ENCODE measurements at places on chromosomes 3 and 15.

DNA sequence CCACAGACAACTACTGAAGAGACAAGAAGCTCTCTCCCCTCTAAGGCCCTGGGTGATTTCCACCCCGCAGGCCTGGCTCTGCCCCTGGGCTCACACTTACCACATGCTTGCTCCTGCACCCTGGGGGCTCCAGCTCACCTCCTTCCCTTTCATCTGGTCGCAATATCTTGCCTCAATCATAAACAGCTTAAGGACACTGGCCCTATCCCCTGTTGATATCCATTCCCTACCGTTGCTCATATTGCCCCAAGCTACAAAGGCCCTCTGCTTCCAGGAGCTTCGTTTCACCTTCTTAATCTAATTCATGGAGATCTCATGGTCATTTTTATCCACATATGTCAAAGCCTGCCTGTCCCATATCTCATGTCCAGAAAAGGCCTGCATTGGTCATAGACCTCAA is 46.0 kb upstream of the TSEN2 start:
- no peak for DNase-seq

- no peak for DNase-seq
Observed at GRCh38 chr3:183584246-183584913, 28.9 kb upstream of the KLHL6 start.

DNA sequence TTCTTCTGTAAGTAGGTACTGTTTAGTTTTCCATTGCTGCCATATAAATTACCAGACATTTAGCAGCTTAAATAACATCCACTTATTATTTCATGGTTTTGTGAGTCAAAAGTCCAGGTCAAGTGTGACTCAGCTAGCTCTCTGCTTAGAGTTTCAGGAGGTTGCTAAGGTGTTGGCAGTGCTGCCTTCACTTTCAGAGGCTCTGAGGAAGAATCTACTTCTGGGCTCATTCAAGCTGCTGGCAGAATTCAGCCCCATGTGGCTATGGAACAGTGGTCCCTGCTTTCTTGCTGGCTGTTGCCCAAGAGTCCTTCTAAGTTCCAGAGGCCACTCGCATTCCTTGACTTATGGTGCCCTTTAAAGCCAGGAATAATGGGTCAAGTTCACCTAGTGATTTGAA is 4.5 kb downstream of the CFAP44 start:
- no peak for DNase-seq

- DNase-seq = no peak
Observed at GRCh38 chr3:62592408-62592807, 219.1 kb upstream of the FEZF2 start.

DNA sequence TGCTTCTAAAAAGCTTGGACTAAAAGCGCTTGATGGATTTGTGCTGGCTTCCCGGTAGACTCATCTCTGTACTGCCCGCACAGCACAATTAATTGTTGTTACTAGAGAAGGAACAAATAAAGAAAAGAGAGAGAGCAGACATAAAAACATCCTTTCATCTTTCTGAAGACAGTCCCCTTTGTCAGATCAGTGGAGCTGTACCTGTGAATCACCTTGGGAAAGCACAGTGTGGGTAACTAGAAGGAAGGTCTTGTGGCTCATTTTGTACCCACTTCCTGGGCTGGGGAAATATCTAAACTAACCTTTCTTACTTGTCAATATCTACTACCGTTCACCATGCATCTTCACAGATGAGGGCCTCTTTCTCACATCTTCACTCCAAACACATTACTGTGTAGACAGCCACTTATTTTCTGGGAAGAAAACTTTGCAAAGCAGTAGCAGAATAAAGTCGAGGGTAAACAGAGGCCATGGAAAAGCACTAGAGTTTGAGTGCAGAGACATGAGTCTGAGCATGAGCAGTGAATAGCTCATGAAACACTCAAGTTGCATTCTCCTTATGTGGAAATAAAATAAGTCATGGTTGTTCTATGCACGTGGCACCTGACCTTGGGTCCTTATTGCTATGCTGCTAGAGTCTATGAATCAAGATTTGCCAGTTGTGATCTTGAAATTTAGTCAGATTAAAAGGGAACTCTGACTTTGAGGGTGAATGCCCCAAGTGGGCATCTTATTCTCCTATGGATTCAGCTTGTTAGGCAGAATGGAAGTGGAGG is 169.3 kb downstream of the LPP start:
- DNase-seq = no peak

DNA sequence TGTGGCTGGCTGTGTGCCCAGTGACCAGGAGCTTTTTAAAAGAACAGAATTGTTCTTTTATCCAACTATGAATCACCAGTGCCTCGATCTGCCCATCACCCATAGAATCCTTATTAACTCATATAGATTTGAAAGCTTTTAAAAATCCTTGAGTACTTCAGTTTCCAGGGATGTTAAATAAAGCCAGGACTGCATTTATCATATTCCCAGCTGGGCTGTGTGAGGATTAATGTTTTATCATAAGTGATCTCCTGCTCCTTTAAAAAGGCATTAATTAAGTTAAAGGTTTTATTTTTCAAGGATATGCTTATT is 234.0 kb downstream of the MYRIP start:
- DNase-seq = no peak

DNA sequence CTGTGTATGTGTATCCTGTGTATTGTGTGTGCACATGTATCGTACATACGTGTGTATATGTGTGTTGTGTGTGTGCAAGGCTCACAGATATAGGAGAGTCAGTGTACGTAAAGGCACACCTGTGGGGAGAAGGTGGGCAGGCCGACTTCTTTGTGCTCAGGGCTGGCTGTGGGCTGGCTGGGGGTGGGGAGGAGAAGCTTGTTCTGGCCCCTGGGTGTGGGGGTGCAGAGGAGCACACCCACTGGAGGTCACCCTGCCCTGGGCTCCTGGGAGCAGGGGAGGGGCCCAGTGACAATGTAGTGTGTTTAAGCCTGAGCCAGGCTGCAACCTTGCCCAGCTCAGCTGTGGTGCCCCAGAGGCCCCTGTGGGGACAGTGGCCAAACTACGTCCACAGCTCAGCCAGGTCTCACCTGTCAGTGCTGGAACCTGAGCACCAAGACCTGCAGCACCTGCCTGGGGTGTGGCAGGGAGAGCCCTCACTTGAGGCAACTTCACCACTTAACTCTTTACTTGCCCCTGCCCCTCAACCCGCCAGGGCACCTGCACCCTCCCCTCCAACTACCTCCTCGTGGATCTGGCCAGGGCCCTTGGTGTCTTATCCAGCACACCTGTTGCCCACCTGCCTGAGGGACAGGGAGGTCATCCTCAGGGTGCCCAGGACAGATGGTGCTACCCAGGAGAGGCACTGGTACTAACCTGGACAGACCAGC is 2.6 kb upstream of the HHATL start:
- DNase-seq = no peak

DNA sequence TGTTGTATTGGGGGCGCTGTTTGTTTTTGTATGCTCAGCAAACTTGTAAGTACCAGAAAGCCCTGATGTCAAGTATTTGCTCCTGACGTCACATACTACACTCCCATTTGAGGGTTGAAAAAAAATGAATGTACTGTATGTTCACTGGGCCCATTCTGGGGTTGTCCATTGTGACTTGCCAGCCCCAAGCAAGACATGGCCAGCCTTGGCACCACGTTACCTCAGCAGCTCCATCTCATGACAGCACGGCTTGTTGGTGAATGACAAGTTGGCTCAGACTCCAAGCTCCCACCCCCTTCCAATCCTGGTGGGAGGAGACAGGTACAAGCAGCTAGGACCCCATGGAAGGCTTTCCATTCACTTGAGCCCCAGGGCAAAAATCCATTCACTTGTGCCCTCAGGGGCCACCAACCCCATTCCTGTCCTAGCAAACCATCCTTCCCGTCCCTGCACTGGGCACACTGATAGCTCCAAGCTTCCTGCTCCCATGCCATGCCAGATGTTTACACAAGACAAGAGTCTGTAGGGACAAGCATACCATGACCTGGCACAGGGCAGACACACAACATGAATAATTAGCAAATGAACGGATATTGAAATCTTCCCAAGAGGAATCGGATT is 1.6 kb downstream of the PHGR1 start:
- no peak for DNase-seq

GRCh38 chr3:124854009-124854408 is 33.2 kb downstream of the ITGB5 start:
- no peak for DNase-seq

DNA sequence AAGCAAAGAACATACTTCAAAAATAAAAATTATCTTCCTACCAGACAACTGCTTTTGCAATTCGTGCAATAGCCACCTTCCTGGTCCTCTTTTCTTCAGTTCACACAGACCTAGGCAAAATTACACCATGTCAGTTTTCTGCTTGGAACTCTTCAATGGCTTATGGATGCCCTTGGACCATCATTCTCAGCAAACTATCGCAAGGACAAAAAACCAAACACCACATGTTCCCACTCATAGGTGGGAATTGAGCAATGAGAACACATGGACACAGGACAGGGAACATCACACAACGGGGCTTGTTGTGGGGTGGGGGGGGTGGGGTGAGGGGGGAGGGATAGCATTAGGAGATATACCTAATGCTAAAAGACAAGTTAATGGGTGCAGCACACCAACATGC is 29.2 kb upstream of the PLSCR5 start:
- no peak for DNase-seq

DNA sequence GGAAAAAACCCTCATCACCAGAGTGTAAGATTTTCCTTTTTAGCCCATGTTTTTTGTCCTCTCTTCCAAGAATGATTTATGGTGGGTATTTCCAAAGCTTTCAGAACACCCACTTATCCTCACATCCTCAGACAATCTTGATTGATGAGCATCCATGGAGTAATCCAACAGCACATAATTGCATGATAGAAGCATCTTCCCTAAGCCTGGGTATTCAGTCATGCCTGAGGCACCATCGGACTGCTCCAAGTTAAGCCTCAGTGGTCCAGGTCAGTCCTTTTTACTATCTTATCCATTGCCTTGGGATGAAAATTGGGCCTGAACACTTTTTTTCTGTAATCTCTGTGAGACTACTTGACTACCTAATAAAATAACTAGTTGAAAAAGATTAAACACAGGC is 676.0 kb upstream of the SEMA6D start:
- no peak for DNase-seq

DNA sequence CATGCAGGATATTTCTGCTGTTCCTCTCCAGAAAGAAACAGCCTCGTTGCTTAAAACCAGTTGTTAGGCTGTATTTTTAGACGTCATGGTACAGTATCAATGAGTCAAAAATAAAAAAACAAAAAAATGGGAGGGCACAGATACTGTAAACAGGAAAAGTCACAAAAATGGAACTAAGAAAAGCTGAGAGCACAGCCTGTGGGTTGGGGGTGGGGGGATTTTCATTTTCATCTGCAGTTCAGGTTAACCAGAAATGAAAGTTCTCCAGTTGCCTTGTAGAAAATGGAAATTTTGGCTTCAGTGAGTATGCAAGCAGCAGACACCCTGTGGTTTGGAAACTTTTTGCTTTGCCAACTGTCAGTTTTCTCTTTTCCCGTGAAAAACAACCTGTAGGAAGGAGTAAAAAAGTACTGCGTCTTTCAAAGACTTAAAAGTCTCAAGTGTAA is 59.0 kb downstream of the FRMD4B start:
- DNase-seq = no peak

- no peak for DNase-seq
Observed at GRCh38 chr15:52343831-52344230, 48.2 kb upstream of the MYO5C start.

DNA sequence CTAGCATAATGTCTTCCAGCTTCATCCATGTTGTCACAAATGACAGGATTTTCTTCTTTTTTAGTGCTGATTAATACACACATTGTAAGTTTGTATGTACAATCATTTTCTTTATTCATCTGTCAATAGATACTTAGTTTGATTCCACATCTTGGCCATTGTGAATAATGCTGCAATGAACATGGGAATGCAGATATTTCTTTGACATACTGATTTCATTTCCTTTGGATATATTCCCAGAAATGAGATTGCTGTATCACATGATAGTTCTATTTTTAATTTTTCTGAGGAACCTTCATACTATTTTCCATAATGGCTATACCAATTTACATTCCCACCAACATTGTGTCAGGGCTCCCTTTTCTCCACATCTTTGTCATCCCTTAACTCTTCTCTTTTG is 117.9 kb downstream of the MEIS2 start:
- DNase-seq = no peak

DNA sequence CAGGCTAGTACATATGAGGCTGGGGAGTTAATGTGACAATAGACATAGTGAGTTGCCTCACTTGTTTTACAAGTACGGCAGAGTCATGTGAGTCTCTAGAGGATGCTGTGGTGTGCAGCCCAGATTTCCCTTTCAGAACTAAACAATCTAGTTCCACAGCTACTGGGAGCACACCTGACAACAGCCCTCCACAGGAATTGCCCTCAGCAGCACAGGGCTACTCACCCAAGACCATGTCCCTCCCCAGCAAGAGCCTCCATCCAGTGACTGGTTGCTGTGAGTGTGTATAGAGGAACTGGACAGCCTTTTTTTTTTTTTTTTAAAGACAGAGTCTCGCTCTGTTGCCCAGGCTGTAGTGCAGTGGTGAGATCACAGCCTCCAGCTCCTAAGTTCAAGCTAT is 40.2 kb upstream of the UBE2E2 start:
- DNase-seq = no peak

DNA sequence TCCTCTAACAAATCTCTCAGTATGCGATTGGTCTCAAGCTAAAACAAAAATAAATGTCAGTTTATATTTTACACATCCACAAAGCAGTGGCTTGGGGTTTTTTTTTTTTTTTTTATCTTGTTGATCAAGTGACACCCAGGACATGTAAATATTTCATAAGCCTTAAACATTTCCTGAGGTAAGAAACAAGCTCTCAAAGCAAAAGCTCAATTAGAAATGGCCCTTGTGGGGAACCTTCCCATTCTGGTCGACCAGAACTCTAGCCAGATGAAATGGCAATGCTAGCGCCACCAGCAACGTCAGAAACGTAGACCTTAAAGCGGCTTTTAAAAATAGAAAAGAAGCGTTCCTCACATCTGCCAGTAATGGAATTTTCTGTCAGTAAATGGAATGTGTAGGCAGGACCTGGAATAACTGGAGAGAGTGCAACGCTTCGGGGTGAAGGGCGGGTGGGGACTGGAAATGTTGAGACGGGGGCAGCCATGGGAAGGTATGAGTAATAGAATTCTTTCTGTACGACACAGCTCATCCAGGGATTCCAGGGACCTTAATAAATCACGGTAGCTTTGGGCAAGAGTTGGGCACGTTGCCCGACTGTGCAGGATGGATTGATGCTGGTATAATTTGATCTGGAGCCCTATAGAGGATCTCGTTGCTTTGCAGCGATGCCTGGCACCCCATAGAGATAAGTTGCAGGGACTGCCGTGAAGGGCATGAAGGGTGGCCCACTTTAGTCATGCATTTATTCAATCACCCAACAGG is 44.4 kb downstream of the BTD start:
- DNase-seq = no peak

- no peak for DNase-seq
Observed at GRCh38 chr3:121817753-121818152, 17.1 kb downstream of the IQCB1 start.

- no peak for DNase-seq
Observed at GRCh38 chr3:46416125-46416810, 9.2 kb downstream of the CCRL2 start.

Data from GF-D8 (cell line).